A549 (cell line): ENCODE measurements at places on chromosomes 6 and 20.

DNA sequence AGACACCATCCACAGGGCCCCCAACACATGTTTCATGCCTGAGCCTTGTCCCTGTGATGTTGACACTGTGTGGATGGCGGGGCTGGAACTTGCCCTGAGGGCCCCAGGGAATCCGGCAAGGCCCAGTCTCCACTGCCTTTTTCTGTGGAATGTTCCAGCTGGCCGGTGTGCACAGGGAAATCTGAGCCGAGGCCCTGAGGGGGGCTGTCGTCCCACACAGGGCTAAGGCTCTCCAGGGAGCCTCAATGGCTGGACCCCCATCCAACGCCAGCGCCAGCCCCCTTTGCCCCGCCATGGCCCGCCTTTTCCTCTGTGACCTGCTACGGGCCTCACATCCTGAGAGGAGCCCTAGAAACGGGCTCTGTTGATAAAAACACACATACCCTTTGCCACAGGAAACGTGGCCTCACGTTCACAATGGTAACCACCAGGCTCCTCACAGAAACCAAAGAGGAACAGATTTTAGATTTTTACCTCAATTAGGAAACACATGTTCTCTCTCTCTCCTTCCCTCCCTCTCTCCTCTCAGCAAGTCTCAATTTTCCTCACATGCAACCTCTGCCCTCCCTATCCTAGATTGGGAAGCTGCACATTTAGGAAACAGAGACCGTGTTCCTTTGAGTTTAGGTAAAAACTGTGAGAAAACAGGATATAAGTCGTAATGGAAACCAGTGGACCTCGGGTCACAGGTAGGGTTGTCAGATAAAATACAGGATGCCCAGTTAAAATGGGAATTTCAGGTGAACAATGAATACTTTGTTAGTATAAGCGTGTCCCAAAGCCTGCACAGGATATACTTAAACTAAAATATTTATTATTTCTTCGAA is 13.7 kb upstream of the ZNF831 start:
- no peak for DNase-seq

DNA sequence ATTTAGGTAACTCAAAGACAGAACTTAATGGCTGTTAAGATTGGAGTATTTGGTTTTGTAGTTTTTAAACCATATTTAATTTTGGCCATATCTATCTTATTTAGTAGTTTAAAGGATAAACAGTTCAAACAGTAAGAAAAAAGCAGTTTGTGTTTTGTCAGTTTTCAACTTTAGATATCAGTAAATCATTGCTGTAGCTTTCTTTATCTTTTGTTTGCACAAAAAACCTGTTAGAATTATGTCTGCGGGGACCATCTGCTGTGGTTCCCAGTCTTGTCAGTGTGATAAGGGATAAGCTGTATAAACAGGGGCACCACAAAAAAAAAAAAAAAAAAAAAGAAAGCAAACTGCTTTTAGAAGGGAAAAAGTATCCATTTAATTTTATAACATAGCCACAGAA is 40.9 kb downstream of the CDKAL1 start:
- DNase-seq: no peak

GRCh38 chr6:95087394-95088097 is 489.8 kb upstream of the MANEA start:
- DNase-seq: no peak

- DNase-seq: no peak
Observed at GRCh38 chr20:51749674-51750036, 18.5 kb downstream of the ATP9A start.
